ENCODE measurements at places on chromosomes 13 and 19.

DNA sequence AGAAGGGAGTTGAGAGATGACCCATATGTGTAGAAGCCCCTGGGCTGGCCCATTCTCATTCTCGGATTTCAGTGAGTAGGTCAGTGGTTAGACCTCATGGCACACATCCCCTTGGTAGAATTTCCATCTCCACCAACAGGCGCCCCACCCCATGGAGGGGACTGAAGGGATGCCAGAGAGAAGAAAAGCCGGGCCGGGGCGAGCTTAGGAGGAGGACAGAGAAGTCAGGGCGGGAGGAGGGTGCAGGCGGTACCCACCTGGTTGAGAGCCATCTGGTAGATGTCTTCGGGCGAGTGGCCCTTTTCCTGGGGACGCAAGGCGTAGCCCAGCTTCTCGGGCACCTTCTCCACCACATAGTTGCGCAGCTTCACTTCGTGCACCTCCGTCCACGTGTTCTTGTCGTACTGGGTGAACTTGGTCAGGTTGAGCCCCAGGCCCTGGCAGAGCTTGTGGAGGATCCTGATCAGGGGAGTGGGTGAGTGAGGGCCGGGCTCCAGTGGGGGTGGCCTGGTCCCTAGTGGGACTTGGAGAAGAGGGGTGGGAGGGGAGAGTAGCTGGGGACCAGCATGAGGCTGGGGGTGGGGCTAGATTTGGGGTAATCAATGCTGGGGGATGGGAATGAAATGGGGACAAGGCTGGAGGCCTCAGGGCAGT, 2.5 kb downstream of the IL4I1 start:
- DNase-seq: no peak

- DNase-seq: no peak
Observed at GRCh38 chr13:52991344-52992020, 37.1 kb upstream of the OLFM4 start.

DNA sequence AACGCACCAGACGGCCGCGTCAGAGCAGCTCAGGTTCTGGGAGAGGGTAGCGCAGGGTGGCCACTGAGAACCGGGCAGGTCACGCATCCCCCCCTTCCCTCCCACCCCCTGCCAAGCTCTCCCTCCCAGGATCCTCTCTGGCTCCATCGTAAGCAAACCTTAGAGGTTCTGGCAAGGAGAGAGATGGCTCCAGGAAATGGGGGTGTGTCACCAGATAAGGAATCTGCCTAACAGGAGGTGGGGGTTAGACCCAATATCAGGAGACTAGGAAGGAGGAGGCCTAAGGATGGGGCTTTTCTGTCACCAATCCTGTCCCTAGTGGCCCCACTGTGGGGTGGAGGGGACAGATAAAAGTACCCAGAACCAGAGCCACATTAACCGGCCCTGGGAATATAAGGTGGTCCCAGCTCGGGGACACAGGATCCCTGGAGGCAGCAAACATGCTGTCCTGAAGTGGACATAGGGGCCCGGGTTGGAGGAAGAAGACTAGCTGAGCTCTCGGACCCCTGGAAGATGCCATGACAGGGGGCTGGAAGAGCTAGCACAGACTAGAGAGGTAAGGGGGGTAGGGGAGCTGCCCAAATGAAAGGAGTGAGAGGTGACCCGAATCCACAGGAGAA, 1.9 kb downstream of the PPP1R12C start:
- DNase-seq: no peak

DNA sequence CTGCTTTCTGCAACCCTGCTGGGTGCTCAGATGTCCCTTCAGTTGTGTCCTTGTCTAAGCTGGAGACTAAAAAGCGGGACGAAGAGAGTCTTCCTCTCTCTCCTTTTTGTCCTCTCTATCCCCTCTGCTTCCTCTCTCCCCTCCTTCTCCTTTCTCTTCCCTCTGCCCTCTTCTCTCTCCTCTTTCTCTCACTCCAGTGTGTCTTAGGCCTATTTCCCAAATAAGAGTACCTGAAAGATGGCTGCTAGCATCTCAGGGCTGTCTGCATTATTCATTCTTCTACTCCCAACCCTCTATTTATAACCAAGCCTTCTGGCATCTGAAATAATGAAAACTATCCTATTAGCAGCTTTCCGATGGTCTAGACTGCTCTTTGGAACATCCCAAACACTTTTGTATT, 729.8 kb downstream of the UQCRFS1 start:
- no peak for DNase-seq

- DNase-seq: no peak
Observed at GRCh38 chr19:52237771-52238400, 31.5 kb upstream of the ZNF766 start.

- peak; percentile 91 for DNase-seq
Observed at GRCh38 chr13:29594710-29595379, 643 bp downstream of the SLC7A1 start.

- no peak for DNase-seq
Observed at GRCh38 chr19:9936326-9937000, at the start of gene OLFM2. OLFM2 (minus strand) TSS chr19:9936515; CDS start chr19:9936366, 149 bp downstream.

- peak; percentile 89 for DNase-seq
Observed at GRCh38 chr13:48731957-48732569, 78.3 kb downstream of the CYSLTR2 start.

DNA sequence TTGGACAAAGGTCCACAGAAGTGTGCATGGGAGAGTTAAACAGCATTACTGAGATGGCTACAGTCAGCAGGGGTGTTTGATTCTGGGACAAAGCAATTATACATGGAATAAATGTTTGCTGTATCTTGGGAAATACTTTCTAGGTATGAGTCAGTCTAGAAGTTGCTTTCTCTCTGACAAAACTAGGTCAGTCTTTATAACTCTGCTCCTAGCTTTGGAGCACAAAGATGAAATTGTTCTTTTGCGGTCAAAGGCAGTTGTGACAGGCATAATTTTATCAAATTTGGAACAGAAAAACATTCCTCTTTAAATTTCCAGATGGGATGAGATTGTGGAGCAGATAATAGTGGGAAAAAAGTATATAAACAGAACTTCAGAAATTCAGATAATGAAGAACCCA, 1045.4 kb upstream of the MIR17HG start:
- DNase-seq: no peak

- no peak for DNase-seq
Observed at GRCh38 chr19:7297742-7298141, 3.5 kb upstream of the INSR start.
